ENCODE measurements at places on chromosomes 3 and 15. TPM values are rescaled to one million over a fixed set of nuclear protein-coding genes. Genes with fewer than 3 reads are reported as not detected.

Gene GOLGA8T
- total RNA-seq: 0.79 TPM

- no peak for DNase-seq
Observed at GRCh38 chr3:11596387-11596786, 47.3 kb downstream of the VGLL4 start.

DNA sequence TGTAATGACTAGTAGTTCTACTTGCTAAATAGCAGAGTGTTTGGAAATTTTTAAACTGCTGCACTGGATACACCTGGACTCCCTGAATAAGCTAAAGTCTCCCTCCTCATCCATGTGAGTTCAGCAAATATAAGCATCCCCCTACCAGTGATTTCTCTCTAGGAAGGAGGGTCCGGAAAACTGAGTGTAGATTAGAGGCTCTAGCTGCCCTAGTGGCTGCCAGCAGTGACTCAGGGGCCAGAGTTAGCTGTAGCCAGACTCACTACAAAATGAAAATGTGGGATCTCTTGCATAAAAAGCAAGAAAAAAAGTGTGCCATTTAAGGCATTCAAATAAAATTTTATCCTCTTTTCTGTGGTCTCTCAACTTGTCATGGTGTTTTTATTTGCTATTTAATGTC is 485.0 kb upstream of the ATP11B start:
- no peak for DNase-seq

Gene GNAT1
- total RNA-seq: 0.20 TPM

GRCh38 chr3:138460536-138461205 is 26.3 kb downstream of the ESYT3 start:
- DNase-seq: no peak

Gene GDPGP1
- 2.6 TPM for total RNA-seq

Gene NOX5
- 0.39 TPM for total RNA-seq

GRCh38 chr3:185729337-185730055 is 95.3 kb downstream of the IGF2BP2 start:
- DNase-seq: peak; percentile 9

GRCh38 chr15:59680346-59680745 is 8.8 kb downstream of the BNIP2 start:
- DNase-seq: no peak

Gene GOLGA6L10
- total RNA-seq: 3.3 TPM

Measured in skin of body (tissue), 3 donors.